ENCODE measurements at places on chromosomes 5 and 9.

GRCh38 chr5:143676802-143677201, 135.2 kb upstream of the HMHB1 start:
- DNase-seq, result no peak

DNA sequence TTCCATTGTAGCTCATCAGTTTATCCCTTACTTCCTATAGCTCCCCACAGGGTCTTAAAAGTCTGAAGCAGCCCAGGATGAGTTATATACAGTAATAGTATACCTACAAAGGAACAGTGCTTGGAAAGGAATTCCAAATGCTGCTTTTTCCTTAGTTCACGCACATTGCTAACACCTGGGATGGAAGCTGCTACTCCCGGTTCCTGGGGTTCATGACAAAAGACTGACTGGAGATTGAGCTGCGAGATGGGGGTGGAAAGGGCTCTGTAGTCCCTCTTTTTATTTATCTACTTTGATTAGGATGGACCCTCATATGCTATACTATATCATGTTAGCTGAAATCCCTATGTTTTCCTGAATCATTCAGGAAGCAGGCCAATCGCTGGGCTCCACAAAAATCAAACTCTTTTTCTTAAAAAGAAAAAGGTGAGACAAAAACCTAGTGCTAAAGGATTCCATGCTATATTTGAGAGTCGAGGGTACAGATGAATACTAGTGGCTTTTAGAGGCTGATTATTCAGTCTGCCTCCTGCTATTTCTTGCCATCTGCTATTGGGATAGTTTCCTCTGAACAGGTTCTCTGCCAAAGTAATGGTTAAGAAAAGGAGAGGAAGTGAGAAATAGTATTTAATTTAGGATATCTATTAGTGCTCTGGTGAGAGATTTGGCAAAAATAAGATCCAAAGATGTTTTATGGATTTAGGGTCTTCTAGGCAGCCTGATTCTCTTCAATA, 81.2 kb downstream of the MRPS27 start:
- DNase-seq, result no peak

DNA sequence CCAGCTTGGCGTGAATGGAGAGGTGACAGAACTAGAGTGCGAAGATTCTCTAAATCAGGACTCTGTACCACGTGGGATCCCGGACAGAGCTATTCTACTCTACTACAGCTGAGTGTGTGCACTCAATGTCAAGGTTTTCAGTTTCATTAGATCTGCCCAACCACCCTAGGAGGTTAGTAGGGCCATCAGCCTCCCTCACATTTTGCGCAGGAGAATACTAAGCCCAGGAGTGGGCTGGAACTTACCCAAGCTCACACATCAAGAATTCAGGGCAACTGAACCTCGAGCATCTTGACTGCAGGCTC, 68.3 kb upstream of the TBC1D2 start:
- no peak for DNase-seq

GRCh38 chr5:75623846-75624245, 12.6 kb downstream of the ANKDD1B start:
- no peak for DNase-seq

GRCh38 chr5:174491265-174491664, 233.1 kb upstream of the MSX2 start:
- no peak for DNase-seq

Measured in activated effector memory CD4-positive, alpha-beta T cell treated with Interleukin-2 at 50 U/mL for 16 hours (primary cell).